NK-92 treated with Interleukin-12 subunit alpha and Interleukin-12 subunit beta, amount 100 ng/mL, for 24 hours (cell line): ENCODE measurements at places on chromosomes 2 and 18.

GRCh38 chr2:210630873-210631560 lies 74.6 kb downstream of the CPS1 start:
- DNase-seq = no peak

DNA sequence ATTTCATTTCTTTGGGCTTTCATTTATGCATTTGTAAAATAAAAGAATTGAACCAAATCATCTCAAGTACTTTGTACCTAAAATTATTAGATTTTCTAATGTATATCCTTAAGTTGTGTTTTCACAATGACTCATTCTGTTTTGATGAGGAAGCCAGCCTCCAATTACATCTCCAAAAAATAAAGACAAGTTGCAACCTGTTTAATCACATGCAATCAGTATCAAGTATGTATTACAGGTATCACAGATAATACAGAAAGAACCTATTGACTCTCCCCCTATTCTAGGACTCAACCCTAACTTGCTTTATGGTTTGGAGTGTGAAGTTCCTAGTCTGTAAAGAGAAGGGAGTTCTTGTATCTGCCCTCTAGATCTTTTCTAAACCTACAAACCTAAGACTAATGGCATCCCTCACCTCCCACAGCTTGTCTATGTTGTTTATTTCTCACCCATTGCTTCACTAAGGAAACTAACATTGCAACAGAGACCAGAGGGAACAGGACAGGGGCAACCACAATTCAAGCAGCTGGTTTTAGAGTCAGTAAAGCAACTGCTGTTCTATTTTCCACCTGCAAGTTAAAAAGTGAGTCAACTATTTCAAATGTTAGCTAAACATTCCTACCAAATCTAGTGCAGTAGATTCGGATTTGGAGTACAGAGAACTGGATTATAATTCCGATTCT lies 141.1 kb upstream of the ETAA1 start:
- peak; percentile 6 for DNase-seq

DNA sequence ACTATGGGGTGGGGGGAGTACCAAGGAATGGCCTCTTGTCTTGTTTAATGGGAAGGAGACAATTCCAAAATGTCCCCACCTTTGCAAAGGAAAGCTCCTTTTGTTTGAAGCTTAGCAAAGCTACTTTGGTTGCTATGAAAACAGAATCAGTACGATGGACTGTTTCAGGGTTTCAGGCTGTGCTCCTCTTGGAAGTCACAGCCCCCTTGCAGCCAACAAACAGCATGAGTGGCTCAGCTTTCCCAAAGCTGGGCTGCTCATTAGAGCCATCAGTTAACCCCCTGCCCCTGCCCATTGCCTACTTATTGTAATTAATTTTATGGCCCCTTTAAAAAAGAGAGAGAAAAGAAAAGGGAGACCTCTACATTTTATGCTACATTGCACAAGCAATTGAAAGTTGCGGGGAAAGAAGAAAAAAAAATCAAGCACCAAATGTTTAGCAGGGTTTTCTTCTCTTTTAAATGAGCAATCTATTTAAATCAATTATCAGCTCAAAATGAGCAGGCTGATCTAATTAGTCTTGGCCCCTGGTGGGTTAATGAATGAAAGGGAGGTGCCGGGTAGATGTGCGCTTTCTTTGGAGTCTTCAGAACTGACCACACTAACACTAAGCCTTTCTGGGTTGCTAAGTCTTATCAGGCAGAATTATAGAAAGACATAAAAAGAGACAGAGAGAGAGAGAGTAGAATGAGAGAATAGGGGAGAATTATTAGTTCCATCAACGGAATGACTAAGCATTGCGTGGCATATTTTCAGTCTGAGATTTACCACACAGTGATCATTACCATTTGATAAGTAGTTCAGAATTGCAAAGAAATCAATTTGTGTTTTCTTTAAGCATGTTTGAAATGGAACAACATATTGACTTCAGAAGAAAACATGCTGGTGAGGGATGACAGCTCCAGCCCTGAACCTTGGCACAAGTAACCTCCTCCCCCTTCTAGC lies 284.9 kb downstream of the INSIG2 start:
- DNase-seq = no peak

DNA sequence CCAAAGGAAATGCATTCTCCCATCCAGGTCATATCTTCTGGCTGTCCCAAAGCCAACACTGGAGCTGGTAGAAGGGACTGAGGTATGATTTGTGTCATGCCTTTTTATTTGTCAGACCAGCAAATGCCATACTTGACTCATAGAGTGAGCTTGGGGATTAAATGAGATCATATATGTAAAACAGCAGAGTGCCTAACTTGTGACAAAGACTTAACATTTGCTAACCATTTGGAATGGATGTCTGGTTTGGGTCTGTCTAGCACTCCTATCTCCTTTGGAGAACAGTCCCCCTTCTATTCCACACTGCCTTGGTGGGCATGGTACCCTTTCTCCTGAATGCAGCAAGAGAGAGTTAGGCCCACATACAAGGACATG lies 128.5 kb upstream of the LGALSL start:
- DNase-seq = no peak

- DNase-seq = no peak
Measured at GRCh38 chr2:108395155-108395554, 17.4 kb downstream of the SULT1C4 start.

DNA sequence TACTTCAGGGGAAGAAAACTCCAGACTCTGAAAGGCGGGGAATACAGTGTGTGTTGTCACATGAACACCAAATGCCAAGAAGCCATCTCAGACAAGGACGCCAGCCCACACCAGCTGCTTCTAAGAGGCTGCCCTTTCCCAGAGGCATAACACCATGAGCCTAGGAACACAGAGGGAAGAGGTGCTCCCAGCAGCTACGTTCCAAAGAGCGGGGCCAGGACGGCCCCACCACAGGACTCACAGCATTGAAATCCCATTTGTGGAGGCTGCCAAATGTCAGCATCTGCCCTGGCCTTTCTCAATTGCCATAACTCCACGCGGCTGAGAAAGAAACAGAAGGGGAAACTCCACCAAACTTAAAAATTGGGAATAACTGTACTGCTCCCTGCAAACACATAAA lies 20.1 kb upstream of the ID2 start:
- no peak for DNase-seq

- no peak for DNase-seq
Measured at GRCh38 chr18:12052866-12053265, 40.8 kb upstream of the ANKRD62 start.

GRCh38 chr2:237254911-237255578 lies 158.9 kb downstream of the COL6A3 start:
- no peak for DNase-seq

- no peak for DNase-seq
Measured at GRCh38 chr18:36023336-36023735, 44.0 kb downstream of the RPRD1A start.

DNA sequence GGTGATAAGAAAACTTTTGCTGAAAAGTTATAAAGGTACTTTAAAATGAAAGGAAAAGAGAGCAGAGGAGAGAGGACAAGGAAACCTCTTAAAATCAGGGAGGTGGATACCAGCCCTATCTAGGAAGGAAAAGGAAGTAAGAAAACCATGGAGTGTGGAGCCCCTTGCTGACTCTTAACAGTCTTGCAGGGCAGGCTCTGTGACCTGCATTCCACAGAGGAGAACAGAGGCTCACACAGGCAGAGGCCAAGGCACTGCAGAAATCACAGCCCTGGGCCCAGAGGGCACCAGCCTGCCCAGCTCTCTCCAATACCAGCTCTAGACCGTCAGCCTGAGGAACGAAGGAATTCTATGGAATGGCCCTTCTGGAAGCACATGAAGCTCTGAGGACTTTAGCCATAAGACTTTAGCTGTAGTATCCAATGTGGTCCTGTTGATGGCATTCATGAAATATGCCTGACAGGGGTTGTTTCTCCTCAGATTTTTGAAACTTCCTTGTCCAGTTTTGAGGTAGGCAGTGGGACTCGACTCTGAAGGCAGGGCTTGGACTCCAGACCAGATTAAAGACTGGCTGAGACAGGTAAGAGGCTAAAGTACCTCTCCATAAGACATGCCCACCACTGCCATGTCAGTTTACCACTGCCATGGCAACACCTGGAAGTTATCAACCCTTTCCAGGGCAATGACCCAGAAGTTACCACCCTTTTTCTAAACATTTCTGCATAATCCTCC lies 216.3 kb downstream of the ANAPC1 start:
- DNase-seq = no peak

- DNase-seq = no peak
Measured at GRCh38 chr2:206368484-206368883, 74.8 kb upstream of the ADAM23 start.

DNA sequence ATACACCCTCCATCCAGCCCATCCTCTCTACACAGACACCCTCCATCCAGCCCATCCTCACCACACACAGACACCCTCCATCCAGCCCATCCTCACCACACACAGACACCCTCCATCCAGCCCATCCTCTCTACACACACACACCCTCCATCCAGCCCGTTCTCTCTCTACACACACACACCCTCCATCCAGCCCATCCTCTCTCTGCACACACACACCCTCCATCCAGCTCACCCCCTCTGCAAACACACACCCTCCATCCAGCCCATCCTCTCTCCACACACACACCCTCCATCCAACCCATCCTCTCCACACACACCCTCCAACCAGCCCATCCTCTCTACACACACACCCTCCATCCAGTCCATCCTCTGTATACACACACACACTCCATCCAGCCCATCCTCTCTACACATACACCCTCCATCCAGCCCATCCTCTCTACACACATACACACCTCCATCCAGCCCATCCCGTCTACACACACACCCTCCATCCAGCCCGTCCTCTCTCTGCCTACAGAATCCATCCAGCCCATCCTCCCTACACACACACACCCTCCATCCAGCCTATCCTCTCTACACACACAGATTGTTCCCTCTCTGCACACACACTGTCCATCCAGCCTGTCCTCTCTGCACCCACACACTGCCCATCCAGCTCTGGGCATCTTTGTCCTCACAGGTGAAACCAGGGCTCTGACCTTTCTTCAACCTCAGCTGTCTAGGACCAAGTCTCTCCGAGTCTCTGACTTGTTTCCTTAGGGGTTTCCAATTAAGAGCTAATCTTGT lies 81.2 kb downstream of the EIPR1 start:
- no peak for DNase-seq

DNA sequence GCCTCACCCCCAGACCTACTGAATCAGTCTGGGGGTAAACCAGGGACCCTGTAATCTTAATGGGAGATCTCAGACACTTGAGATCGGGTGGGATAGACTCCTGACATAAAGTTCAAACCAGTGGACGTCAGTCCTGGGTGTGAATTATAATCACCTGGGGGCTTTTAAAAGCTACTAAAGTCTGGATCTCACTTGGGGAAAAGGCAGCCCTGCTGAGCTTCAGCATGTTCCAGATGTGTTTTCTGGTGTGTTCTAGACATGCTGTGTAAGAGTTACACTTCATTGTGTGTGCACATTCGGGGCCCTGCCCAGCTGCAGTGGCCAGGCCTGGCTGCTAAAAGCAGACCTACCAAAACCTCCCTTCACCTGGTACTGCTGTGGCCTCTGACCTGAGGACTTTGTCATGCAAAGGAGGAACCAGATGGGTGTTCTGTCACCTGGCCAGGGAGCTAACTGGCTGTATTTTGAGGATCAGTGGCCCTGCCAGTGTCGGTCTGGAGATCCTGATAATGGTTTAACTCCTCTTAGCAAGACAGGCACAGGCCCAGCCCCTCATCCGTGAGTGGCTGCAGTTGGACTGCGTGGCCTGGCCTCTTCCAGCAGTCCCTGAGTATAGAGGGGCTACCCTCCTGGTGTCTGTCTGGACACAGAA lies 10.6 kb downstream of the RRM2 start:
- DNase-seq = no peak

DNA sequence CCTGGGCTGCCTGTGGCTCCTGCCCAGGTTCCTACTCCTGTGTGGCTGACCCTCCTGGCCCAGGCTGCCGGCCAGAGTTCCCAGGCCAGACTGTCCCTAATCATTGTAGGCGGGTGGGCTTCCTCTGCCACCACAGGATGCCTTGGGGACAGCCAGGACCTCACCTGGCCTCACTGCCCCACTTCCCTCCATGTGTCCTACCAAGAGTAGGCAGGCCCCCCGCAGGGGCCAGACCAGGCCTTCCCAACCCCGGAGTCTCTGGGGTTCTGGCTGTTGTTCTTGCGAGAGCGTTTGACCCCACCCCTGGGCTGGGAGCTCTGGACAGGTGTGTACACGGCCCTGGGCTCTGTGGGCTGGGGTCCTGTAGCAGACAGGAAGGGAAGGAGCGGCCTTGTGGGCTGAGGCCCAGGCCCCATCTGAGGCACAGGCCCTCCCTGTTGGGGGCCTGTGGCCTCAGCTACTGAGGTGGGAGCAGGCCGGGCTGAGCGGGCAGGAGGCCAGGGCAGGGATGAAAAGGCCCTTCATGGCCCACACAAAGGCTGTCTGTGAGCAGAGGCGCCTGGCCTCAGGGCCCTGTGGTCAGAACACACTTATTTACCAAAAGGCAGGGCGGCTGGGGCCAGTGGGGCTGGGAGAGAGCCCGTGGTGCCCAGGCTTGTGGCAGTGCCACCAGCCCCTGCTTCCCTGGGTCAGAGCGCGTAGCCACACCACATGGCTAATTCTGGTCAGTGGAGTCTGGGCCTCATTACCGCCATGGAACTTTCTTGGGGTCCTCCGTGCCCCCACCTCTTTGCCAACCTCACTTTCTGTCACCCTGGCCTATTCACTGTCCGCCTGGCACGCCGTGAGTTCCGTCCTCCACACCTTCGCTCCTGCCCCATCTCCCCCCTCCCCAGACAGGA lies 2.0 kb downstream of the SNORC start:
- DNase-seq = no peak

- no peak for DNase-seq
Measured at GRCh38 chr2:236863729-236864126, 222.0 kb upstream of the COPS8 start.

- DNase-seq = no peak
Measured at GRCh38 chr2:45813003-45813941, 161.8 kb downstream of the PRKCE start.

GRCh38 chr2:186940463-186940862 lies 91.5 kb upstream of the ZSWIM2 start:
- DNase-seq = no peak

DNA sequence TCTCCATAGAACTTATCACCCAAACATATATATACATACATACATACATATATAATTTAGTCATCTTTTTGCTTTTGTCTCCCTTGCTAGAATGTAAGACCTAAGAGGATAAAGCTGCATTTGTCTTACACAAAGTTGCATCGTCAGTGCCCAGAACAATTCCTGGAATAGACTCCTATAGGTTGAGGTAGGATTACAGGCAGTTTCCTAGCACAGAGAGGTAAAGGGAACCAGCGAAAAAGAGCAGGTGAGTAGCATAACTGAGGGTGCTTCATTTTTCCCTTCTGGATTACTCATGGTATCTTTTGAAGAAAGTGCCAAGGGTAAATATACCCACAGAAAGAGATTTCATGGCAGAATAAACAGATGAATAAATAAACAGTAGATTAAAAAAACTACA lies 68.1 kb upstream of the AMMECR1L start:
- no peak for DNase-seq

- DNase-seq = peak; percentile 40
Measured at GRCh38 chr2:195659982-195660890, 3.2 kb downstream of the SLC39A10 start.
